ENCODE measurements at places on chromosomes 2 and 18.
A peak's percentile ranks its signal among the peaks of the same experiment; 100 is the strongest.

- no peak for DNase-seq
Observed at GRCh38 chr2:139020287-139020686, 240.1 kb upstream of the NXPH2 start.

- DNase-seq = no peak
Observed at GRCh38 chr2:238905224-238905623, 57.3 kb downstream of the TWIST2 start.

DNA sequence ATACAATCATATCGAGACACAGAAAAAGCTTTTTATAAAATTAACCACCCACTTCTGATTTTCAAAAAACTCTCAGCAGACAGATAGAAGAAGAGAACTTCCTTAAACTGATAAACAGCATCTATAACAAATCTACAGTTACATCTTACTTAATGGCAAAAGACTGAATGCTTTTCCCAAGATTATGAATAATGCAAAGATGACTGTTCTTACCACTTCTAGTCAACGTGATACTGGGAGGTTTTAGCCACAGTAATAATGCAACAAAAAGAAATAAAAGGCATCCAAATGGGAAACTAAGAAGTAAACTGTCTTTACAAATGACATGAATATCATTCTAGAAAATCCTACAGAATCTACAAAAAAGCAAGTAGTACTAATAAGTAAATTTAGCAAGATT is 58.0 kb upstream of the TMEM247 start:
- DNase-seq = no peak

DNA sequence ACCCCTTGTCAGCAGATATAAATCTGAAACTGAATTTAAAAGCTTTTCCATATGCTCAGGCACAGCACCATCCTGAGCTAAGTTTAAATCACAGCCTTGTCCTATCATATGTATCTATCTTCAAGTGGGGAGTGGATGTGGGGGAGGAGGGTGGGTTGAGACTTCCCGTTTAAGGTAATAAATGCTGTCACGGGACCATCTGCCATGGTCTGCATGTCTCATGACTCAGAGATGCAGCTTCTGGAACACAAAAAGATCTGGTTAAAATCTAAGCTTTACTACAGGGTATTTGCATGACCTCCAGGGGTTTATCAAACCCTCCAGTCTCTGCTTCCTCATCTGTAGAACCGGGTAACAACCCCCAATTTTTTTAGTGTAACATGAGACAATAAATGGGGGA is 377.7 kb upstream of the ST6GAL2 start:
- DNase-seq = no peak

DNA sequence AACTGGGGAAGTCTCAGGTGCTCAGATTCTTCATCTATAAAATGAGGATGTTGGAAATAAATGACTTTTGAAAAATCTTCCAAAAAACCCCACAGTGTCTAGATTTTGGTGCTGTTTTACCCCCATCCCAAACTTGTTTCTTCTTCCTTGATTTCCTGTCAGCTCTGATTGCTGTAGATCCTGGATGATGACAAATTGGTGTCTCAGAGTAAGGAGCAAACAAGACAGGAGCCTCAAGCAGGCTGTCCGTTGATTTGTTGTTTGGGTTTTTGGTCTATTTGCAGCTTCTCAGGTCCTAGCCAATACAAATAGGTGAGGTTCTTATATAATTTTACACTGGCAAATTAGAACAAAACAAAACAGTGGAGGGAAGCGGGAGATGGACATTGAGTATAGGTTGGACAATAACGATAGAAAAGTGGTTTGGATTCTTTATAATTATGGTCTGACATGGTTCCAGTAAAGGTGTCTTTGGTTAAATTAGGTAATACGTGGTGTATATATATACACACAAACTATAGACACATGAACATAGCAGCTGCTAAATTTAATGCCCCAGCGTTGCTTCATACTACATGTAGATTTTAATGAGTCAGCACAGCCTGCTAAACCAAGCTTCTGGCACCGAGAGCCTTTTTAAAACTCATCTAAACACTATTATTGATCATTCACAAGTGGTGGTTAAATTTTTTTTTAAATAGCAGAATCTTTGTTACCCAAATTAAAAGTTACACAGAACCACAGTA is 142.5 kb downstream of the FMNL2 start:
- no peak for DNase-seq

DNA sequence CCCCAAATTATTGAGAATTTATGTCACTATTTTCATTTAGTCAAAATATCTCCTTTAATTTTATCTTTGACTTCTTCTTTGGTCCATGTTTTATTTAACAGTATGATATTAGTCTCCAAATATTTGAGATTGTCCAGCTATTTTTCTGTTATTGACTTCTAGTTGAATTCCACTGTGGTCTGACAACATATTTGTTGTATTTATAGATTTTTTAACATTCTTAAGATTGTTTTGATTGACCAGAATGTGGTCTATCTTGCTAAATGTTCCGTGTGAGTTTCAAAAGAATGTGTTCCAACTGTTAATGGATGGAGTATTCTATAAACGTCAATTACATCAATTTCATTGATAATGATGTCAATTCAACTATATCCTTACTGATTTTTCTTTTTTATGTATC is 1452.1 kb downstream of the SUCLG1 start:
- no peak for DNase-seq

GRCh38 chr2:237154884-237155851 is 69.5 kb downstream of the COPS8 start:
- peak; percentile 51 for DNase-seq

DNA sequence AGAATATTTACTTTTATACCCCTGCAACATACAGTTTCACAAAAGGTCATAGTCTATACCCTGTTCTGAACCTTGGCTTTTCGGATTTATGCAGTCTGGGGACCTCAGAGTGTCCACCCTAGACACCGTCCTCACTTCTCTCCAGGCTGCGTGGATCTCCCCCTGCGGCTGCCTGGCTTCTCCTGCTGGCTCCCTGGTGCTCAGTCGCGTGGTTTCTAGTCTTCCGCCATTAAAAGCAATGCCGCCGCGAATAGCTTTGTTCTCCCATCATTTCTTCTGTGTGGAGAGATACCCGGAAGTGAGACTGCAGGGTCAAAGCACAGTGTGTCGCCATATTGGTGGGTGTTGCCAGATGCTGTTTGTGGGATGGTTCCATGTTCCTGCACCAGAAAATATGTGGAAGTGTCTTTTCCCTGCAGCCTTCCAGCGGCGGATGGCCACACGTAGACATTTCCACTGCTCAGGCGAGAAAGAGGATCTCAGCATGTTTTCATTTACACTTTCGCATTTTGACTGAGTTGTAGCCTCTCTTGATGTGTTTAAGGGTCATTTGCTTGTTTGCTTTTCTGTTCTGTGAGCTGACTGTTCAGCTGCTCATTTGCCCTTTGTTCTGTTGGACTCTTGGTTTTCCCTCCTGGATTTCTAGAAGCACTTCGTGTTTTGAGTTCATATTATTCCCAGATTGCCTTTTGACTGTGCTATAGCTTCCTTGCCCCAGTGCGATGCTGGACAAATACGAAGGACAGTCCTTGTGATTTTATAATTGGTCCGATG is 22.9 kb upstream of the ASB1 start:
- no peak for DNase-seq

DNA sequence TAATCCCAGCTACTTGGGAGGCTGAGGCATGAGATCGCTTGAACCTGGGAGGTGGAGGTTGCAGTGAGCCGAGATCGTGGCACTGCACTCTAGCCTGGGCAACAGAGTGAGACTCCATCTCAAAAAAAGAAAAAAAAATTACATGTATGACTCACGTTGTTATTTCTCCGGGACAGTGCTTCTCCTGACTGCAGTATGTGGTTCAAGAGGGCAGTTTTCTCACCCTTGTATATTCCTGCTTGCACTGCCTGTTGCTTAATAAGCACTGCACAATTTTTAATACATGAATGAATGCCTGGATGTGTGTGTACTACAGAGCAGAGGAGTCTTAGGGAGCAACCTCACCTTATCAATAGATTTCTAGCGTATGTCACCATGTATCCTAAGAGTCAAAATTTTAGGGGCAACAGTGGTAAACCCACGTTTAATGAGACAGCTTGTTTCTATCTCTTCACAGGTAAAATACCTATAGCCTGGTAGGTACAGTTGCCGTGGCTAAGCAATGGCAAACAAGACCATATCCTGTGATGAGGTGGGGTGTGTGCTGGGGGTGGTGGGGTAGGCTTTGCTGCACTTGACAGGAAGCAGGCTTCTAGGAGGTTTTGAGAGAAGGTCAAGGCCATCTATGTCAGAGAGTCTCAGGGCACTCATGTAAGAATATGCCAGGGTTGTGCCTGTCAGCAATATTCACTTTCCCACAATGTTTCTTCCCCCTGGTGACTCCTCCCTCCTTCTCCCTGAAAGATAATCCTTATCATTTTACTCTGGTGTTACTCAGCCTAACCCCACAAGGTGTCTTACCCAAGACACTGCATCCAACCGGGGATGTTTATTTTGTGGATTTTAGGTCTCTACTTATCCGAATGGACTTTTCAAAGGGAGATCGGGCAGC is 36.9 kb upstream of the MEX3C start:
- no peak for DNase-seq

- no peak for DNase-seq
Observed at GRCh38 chr2:101120124-101120996, 30.8 kb downstream of the TBC1D8 start.

GRCh38 chr18:24196764-24197163 is 57.9 kb downstream of the CABYR start:
- no peak for DNase-seq

DNA sequence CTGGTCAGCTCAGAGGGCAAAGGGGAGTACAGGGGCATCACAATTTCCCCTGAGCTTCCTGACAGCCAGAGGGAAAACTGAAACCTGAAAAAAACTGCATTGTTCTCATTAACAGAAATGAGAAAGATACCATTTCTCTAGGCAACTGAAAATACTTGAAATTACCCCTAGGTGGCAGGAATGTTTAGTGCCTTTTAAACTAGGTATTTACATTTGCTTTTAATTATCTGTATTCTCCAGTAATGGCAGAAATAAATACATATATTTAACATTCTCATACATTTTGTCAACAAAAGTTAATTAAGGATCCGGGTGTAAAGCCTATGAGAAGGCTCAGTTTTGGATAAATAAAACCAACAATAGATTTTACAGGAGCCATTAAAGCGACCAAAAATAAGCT is 34.5 kb downstream of the RPL31 start:
- DNase-seq = peak; percentile 55

DNA sequence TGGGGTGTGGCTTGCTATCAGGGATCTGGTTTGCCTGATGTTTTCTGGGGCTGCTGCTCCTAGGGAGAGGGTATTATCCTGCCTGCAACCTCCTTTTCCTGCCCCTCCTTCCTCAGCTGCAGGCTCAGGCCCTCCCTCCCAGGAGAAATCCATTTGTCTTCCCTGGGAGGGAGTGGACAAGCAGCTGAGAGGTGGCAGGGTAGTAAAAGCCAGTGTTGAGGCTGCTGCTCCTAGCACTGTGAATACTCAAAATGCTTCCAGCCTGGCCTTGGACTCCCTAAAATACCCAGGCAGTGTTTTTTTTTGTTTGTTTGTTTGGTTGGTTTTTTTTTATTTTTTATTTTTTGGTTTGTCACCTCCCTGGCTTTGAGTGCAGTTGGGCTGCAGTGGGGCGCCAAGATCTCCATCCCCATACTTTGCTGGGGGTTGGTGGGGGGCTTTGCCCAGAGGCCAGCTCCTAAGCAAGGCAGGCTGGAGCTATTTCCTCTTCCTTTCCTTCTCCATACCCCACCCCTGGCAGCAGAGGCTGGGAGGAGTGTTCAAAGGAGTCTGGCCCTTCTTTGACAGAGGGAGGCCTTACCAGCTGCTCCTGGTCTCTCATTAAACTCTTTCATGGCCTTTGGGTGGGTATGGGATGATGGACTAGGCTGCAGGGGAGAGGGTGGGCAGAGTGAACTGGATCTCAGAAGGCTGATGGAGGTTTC is 13.6 kb downstream of the HOXD3 start:
- DNase-seq = no peak

DNA sequence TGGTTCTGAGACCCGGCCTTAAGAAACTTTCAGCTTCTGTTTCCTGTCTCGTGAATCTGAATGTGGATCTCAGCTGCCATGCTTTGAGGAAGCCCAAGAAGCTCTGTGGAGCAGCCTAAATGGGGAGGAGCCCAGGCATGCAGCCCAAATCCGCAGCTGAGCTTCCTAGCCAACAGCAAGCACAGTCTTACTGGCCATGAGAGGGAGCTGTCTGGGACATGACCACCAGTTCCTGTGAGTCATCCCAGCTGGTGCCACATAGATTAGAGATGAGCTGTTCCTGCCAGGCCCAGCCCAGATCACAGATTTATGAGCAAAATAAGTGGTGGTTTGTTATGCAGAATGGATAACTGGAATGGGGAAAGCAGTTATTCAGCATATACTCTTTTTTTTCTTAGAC is 224.4 kb upstream of the APCDD1 start:
- no peak for DNase-seq

GRCh38 chr2:18544171-18544570 is 16.3 kb downstream of the RDH14 start:
- DNase-seq = no peak

GRCh38 chr2:230335461-230335863 is 8.5 kb downstream of the SP140L start:
- no peak for DNase-seq

GRCh38 chr2:163626639-163627109 is 109.1 kb downstream of the FIGN start:
- no peak for DNase-seq

DNA sequence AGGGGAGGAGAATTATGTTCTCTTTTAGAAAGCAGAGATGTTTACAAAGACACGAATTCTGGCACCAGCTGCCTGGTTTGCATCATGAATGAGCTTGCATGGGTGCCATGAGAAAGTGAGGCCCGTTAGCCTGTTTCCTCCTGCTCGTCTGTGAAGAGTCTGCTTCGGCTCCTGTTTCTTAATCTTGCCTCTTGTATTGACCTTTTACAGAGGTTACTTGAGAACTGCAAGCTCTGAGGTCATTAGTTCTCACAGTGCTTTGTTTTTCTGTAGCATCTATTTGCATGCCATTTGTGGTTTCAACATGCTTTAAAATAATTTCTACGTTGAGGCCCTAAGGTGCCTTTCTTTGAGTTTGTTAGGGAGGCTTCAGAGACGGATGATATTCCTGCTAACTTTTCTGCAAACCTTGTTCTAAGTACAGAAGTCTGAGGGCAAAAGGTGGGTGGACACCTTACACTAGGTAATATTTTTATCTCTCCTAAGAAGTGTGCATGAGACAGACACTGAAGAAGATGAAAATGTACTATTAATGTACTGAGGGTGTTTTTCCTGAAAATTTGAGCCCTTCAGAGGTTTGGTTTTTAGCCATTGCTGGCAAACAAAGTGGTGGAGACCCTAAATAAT is 53.4 kb upstream of the LINC00305 start:
- DNase-seq = peak; percentile 53

GRCh38 chr2:41695198-41696113 is 352.4 kb upstream of the PKDCC start:
- no peak for DNase-seq

Data from GM20000 (cell line).